Stimulated activated CD8-positive, alpha-beta memory T cell treated with anti-CD3 and anti-CD28 coated beads, Interleukin-7, amount 100 ng/mL, for 48 hours (primary cell): ENCODE measurements at places on chromosomes 16 and 17.

DNA sequence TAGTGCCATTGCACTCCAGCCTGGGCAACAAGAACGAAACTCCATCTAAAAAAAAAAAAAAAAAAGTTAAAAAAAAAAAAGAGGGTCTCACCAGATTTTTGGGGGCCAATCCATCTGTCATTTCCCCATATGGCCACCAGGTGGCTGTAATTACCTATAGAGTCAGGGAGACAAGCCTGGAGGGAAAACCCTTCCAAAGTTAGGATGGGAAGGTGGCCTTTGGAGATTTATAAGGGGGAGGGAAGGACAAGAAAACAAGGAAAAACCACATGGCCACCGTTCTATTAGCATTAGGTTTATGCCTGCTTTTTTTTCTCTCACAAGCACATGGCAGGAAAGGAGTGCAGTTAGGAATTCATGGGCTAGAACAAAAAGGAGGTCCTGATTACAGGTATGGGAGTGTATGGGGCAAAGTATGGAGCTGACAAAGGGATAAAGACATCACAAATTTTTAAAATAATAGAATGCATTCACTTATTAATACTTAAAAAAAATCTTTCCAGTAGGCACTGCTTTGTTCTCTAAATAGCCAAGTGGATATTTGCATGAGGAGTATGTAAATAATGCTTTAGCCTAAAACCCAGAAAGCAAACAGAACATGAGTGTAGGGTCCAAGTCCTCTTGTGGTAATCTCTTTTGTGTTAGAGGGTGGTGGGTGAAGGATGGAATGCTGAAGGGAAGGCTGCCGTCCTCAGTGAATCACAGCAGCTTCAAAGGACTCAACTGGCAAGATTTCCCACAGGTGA is 5.1 kb downstream of the CYB5D1 start:
- DNase-seq = no peak

- no peak for DNase-seq
Measured at GRCh38 chr16:89765292-89765830, 44.0 kb downstream of the ZNF276 start.

GRCh38 chr17:66235377-66235994 is 6.3 kb upstream of the APOH start:
- no peak for DNase-seq

- DNase-seq = no peak
Measured at GRCh38 chr17:32927724-32928585, at the start of gene TMEM98. TMEM98 (plus strand) TSS chr17:32928153; CDS start chr17:32931529, 3,376 bp downstream.

DNA sequence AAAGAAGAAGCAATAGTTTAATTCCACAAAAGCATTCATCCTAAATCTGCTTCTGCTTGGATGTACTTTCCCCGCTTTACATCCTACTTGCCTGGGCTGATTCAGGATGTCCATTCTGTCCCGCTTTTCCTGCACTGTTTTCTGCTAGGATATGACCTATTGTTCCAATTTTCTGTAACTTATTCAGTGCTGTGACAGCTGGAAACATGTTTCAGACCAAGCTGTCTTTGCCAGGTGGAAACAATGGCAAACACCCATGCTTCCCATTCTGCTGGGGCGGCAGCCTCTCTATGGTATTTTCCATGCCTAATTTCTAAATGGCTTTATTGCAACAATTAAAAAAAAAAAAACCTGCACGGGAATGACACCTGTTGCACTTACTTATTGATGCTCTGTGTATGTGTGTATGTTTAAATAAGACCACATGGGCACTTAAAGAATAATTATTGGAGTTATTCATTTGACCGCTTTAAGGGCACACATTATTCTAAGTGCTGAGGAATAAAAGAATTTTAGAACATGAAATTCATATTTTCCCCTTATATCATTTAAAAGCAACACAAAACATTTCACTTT is 21.0 kb downstream of the COQ7 start:
- DNase-seq = no peak

DNA sequence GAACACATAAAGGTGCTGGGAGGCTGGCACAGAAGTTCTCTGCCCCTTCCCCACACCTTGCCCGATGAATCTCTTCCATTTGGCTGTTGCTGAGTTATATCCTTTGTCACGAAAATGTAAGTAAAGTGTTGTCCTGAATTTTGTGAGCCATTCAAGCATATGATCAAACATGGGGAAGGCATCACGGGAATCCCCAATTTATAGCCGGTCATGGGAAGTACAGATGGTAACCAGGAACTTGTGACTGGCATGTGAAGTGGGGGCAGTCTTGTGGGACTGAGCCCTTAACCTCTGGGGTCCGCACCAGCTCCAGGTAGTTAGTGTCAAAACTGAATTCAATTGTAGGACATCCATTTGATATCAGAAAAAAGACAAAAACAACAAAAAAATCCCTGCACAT is 13.2 kb downstream of the TOM1L2 start:
- no peak for DNase-seq

DNA sequence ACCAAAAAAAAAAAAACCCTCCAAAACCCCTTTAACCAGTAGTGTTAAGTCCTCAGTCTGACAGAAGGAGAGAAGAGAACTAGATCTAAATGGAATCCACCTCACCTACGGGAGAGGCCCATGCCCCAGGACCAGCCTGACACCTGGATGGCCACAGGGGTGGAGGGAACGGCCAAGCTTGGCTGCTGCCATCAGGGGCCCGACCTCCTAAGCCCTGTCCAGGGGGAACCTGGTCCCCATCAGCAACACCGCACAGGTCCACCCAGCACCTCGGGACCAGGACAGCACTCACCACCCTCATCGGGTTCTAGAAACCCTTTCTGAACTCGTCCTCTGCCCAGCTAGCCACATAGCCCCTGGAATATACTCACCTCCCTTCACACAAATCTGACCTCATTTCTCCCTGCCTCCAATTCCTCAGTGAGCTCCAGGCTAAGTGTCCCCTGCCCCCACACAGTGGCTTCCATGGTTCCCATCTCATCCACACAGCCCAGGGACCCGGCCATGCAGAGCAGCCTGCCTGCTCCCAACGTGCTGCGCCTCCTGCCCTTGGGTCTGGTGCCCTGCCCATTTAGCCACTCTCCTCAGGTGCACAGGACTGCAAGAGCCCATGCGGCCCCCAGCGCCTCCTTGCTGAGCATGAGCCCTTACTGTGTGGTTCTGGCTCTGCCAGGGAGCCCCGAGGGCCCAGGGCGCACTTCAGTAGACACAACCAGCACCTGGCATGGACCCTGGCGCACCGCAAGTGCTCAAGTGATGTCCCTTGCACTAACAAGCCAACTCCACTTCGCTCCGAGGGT is 18.3 kb upstream of the CYTH1 start:
- no peak for DNase-seq

DNA sequence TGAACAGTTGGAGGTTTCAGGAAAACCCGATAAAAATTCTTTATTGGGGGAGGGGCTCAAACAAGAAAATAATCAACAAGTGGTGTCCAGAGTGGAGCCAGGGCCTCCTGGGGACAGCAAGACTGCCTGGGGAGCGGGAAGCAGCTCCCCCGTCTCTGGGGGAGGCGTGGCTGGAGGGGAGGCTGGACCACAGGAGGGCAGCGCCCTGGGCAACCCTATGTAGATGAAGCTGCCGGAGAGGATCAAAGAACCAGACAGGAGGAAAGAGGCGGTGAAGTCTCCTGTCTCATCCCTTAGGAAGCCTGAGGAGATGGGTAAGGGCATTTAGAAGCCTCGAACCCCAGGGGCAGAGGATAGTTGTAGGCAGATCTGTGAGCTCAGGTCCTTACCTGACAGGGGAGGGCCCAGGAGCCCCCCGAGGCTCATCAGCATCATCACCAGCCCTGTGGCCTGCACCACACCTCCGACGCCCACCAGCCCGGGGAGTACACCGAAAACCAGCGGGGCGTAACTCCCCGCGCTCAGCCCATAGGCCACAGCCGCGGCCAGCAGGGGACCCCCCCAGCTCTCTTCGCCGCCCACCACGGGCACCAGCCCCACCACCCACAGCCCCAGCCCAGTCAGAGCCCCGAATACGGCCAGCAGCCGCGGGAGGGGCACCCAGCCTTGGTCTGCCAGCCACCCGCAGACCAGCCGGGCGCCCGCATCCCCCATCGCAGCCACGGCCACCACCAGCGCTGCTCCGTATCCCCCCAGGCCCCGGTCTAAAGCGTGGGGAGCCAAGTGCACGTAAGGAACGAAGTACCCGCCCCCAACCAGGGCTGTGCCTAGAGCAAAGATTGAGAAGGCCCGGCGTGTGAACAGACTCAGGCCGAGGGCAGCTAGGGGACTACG is 2.0 kb downstream of the SLC16A11 start:
- no peak for DNase-seq

DNA sequence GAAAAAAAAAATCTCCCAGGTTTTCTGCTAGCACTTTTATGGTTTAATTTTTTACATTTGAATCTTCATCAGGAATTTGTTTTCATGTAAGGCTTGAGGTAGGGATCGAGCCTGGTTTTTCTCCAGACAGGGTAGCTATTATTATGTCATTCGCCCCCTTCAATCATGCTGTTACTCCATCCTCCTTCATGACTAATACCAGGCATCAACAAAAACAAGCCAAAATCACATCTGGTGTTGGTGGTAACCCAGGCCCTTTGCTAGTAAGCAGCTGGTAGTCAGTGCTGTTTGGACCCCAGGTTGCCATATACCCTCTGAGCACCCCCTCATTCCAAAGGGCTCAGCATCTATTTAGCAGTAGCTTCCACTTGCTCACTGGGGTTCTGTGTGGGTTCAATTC is 29.5 kb downstream of the DRC3 start:
- DNase-seq = no peak

- DNase-seq = no peak
Measured at GRCh38 chr17:81941484-81942166, 4.5 kb upstream of the PYCR1 start.

- DNase-seq = no peak
Measured at GRCh38 chr16:31271621-31272190, 11.9 kb downstream of the ITGAM start.

GRCh38 chr17:78510141-78511075 is 66.8 kb downstream of the DNAH17 start:
- DNase-seq = no peak

- DNase-seq = no peak
Measured at GRCh38 chr16:11914210-11915113, 1.3 kb downstream of the GSPT1 start.

DNA sequence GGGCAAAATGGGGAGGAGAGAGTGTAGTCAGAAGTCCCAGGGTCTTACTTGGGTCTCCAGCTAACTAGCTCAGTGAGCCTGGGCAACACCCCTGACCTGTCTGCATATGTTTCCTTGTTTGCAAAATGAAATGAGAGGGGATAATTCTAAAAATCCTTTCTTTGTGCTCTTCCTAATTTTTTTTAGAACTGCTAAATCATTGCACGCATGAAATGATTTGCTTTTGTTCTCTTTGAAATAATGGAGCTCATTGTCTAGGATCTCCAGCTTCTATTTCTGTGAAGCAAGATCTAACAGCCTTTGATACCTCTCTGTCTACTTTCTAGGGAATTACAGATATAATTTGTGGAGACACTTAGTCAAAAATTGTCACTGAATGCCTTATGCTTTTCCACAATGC is 181.3 kb downstream of the CDH13 start:
- no peak for DNase-seq

- no peak for DNase-seq
Measured at GRCh38 chr16:26688105-26688504, 378.6 kb upstream of the C16orf82 start.

DNA sequence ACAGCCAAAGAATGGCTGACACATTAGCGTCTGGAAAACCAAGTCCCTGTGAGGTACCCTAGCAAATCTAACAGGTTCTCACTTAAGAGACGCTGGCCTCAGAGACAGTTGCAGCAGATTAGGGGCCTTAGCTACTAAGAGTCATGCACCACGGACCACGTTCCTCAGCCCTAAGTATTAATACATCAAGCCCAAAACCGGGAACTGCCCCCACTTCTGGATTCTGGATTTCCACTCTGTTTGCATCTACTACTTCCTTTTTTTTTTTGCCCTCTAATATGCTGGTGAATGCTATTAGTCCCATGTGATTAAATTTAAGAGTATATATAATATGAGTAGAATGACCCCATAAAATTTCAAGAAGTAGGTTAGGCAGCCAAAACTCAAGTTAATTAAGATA is 775 bp upstream of the TERB1 start:
- no peak for DNase-seq

GRCh38 chr16:57060323-57061083 is 31.9 kb upstream of the CPNE2 start:
- no peak for DNase-seq

GRCh38 chr16:1772362-1772907 is at the start of gene EME2:
EME2 (plus strand) TSS chr16:1772810; CDS start chr16:1773228, 418 bp downstream.
- no peak for DNase-seq

- DNase-seq = peak; percentile 20
Measured at GRCh38 chr17:64200080-64201032, 62.7 kb downstream of the TEX2 start.

DNA sequence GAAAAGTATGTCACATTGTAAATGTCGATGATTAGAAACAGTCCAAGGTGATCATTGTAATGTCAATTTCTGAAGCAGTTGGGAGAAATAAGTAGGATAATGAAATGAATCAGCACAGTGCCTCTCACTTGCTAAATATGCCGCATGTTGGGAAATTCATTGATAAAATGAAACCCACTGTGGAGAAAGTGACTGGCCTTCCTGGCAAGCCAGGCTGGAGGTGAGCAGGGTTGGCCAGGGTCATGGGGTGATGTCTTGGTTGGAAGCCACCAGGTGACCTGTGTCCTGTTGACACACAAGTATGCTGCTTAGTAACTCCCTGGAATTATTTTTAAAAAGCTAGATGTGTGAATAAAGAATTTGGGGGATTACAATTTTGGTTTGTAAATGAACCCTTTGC is 14.9 kb upstream of the WNT9B start:
- DNase-seq = no peak

DNA sequence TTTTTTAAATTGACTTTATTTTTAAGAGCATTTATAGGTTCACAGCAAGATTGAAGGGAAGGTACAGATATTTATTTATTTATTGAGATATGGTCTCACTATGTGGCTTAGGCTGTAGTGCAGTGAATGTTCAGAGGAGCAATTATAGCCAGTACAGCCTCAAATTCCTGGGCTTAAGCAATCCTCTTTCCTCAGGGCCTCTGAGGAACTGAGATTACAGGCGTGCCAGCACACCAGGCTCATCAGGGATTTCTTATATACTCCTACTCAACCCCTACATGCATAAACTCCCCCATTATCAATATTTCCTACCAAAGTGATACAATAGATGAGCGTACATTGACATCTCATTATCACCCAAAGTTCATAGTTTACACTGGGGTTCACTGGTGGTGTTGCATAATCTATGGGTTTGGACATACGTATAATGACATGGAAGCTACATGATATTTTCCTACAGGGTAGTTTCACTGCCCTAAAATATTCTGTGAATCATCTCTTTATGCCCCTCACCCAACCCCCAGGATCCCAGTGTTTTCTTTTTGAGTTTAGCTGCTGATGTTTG is 33.5 kb downstream of the HS3ST3B1 start:
- DNase-seq = no peak
